ENCODE measurements at places on chromosomes 2 and 18.

DNA sequence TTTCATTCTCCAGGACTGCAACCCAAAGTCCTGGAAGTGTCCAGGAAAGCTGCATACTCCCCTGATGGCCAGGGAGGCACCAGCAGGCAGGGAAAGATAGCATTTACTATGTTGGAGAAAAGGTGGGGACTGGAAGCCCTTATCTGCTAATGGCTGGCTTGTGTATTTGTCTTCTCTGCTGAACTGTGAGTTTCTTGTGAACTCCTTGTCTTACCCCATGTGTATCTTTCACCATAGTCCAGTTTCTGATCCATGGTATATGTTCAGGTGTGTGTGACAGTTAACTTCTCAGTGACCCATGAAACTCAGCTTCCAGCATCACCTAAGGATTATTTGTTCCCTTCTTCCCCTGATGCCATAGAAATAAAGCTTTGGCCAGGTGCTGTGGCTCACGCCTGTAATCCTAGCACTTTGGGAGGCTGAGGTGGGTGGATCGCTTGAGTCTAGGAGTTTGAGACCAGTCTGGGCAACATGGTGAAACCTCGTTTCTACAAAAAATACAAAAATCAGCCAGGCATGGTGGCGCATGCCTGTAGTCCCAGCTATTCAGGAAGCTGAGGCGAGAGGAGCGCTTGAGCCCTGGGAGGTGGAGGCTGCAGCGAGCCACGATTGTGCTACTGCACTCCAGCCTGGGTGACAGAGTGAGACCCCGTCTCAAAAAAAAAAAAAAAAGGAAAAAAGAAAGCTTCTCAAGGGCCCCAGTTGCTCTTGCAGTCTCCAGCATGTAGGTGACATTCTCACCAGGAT, 112.8 kb upstream of the MAP4K3 start:
- no peak for DNase-seq

DNA sequence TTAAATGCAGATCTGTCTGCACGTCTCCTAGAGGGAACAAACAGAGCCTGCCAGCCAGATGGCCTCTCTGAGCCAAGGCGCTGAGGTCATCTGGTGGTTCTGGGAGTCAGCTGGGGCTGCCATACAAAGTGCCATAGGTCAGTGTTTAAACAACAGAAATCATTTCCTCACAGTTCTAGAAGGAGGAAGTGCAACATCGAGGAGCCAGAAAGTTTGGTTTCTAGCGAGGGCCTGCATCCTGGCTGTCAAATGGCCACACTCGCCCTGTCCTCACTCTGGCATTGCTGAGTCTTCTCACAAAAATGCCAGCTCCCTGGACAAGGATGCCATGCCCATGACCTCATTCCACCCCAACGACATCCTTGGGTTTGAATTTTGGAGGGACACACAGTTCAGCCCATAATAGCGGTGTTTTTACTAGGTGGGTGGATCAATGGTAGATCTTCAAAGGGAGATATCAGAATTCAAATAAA, 59.6 kb downstream of the MYT1L start:
- peak; percentile 40 for DNase-seq

GRCh38 chr2:219619235-219619634, 8.2 kb upstream of the SLC4A3 start:
- DNase-seq, result no peak

DNA sequence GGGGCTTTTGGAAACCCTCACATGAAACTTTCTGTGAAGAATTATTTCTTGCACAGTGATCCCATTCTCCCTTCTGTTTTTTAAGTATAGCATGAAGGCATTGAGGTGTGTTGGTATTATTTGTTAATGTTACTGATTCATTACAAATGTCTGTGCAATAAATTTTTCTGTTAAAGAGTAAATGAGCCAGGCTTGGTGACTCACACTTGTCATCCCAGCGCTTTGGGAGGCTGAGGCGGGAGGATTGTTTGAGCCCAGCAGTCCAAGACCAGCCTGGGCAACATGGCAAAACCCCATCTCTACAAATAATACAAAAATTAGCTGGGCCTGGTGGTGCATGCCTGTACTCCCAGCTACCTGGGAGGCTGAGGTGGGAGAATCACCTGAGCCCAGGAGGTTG, 87.8 kb downstream of the KCTD18 start:
- no peak for DNase-seq

- no peak for DNase-seq
Measured at GRCh38 chr18:80233201-80233835, 14.0 kb downstream of the PARD6G start.

DNA sequence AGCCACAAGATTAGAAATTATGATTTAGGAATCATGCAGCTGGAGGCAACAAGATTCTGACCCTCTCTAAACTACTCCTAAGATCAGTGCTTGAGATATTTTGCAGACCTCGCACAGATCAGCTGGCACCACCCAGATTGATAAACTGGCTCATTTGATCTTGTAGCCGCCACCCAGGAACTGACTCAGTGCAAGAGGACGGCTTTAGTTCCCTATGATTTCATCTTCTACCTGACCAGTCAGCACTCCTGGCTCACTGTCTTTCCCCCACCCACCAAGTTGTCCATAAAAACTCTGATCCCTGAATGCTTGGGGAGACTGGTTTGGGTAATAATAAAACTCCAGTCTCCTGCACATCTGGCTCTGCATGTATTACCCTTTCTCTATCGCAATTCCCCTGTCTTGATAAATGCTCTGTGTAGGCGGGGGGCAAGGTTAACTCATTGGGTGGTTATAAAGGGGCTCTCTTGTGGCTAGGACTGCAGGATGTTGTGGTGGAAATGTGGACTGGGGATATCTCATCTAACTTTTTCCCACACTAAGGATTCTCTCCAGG, 96.1 kb downstream of the ARL6IP6 start:
- DNase-seq, result no peak

Data from AG08396 (cell line).